ENCODE measurements at places on chromosomes 3 and 15.

DNA sequence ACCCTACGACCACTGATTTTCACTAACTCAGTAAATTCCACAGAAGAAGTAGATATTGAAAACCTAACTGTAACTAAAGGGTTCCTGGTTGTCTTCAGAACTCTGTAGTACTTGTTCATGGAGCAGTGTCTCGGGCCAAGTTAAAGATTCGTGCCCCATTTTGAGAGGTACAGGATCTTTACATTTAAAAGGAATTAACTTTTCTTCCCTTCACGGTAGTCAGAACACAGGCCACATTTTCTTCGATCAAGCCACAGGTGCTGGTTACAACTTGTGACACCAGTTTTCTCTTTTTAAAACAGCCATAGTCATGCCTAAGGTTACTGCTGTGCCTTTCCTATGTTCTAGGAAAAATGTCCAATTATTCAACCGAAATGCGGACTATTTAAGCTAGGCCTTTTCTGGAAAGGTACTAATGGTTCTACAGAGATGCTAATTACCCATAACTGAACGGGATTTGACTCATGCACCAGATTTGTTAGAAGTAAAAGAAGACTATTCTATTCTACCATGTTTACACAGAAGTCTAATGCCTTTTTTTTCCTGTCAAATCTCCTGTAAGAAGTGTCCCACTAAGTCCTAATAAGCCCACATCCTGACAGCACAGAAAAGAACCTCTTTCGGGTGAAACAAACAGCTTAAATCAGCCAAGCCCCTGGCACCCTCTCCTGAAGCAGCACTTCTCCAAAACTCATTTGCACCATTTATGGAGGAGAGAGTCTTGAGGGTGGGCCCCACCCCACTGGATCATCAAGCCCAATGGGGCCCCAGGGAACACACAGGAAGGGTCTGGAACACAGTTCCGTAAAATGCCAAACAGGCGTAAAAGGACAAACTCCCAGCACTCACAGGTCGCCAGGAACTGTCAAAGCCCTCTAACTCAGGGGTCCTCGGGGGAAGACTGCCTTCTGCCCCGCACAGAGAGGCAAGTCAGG is 1.9 kb downstream of the LRIG1 start:
- no peak for DNase-seq

- DNase-seq, result no peak
These were observed 108.4 kb downstream of the ZNF609 start for GRCh38 chr15:64568765-64569164.

DNA sequence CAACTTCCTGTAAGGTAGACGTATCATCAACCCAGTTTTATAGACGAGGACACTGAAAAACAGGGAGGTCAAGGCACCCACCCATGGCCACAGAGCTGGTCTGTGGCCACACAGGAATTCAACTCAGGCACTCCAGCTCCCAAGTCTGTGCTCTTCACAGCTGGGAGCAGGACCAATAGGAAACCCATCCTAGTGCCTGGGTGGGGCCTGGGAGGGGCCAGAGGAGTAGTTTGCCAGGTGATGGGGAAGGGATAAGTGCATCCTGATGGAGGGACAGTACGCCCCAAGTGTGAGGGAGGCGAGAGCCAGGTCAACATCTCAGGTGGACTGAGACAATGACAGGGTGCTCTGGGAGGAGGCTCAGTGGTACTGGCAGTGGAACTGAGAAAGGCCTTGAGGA is 22.0 kb downstream of the KIF9 start:
- no peak for DNase-seq

DNA sequence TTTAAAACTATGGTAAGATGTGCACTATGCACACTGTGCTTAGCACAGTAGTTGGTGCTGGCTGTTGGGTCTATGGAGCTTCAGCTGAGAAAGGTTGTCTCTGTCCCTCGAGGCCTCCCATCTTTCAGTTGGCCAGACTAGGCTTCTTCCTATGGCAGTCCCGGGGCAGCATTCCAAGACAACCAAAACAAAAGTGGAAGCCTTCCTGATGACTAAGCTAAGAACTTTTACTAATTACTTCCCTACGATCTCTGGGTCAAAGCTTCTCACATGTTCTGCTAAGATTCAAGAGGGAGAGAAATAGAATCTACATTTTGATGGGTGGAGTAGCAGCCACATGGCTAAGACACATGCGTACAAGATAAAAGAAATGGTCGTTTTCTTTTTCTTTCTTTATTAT is 342.8 kb downstream of the TUSC7 start:
- no peak for DNase-seq

DNA sequence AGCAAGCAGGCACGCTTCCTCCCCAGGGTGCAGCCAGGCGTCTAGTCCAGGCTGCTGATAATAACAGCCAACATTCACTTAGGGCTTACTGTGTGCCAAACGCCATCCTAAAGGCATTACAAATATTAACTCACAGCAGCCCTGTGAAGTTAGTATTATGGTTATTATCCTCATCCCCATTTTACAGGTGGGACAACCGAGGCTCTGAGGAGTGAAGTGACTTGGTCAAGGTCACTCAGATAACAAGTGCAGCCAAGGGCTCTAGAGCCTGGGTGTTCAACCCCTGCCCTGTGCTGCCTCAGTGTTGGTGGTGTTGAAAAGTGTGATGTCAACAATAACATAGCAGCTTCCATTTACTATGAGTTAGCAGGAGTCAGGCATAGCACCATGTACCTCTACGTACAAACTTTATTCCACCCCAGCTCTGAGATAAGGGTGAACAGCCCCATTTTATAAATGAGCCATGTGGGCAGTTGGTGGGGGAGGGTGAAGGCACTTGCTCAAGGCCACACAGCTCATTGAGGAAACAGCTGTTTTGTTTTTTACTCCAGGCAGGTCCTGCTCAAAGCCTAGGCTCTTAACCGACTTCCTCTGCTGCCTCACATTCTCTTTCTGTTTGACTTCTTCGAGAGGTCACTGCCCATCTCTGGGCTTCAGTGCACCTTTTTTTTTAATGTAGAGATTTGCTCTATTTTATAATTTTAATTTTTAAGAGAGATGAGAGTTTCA is 24.0 kb upstream of the TRH start:
- DNase-seq, result no peak

DNA sequence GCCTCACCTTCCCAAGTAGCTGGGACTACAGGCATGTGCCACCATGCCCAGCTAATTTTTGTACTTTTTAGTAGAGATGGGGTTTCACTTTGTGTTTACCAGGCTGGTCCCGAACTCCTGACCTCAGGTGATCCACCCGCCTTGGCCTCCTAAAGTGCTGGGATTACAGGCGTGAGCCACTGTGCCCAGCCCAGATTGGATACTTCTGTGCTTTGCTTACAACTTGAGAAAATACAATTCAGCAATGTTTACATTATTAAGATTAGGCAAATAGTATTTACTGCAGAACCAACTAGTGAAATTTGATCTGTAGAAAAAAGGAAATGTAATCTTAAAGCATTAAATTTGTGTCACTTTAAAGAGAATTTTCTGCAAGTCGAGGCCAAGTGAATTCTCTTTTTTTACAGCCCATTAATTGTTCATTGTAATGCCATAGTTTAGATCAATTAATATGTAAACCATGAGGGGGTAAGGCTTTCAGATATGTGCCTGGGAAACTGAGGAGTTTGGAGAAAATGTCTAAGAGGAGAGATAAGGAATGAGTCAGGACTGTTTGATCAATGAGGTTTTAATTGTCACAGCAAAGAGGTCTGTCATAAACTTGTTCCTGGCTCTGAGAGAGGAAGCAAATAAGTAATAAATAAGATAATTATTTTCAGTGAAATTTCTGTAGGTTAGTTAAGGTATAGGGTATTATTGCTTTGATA is 15.3 kb downstream of the PYDC2 start:
- no peak for DNase-seq

DNA sequence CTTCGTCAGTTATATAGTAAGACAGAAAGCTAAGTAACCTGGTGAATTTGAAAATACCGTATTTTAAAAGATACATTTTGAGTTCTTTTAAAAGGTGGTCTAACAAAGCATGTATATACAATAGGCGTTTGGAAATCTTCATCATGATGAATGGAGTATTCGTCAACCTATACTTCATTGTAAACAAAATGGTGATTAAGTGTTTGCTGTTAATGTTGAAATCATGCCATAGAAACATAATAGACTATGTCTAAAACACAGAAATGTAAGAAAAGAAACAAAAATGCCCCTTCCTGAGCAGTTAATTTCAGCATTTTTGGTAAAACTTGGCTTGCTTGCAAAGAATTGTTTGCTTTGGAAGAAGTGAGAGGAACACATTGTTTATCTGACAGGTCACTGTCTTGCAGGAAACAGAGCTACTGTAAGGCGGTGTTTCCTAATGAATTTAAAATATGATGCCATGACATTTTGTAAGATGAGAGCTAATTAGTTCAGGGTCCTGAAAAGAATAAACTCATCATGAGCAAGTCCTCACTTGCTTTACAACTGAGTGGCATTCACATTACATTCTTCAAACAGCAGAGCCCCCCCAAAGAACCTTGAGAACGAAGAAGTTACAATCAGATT is 126.7 kb downstream of the SERPINI1 start:
- DNase-seq, result no peak

DNA sequence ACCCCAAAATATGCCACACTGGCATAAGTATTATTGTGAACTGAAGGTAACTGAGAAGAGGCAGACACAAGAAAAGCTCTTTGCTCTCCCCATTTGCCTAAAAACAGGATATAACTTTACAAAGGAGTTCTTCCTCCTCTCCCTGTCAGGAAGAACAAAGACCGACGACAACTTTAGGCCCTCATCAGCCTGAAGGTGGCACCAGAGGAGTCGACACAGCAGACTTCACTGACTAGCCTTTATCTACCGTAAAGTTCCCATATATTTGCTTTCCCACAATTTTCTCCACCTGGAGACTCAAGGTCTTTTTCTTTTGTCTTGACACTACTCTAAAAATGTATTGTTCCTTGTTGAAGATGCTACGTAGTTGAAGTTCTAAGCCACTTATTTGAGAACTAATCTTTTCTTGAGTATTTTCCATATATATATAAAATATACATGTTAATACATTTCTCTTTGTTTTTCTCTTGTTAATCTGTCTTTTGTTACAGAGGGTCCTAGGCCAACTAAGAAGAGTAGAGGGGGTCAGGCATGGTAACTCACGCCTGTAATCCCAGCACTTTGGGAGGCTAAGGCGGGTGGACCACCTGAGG is 16.2 kb upstream of the XIRP1 start:
- DNase-seq, result no peak

All from NCI-H1436 (cell line).